Right lobe of liver (tissue), 6 donors: ENCODE measurements at places on chromosomes 13 and 19. TPM values are rescaled to one million over a fixed set of nuclear protein-coding genes. Genes with fewer than 3 reads are reported as not detected.

GRCh38 chr19:2726904-2727639, 5.9 kb upstream of the DIRAS1 start:
- no peaks in the 10 kb centered on the region for H3K4me1 ChIP-seq
- no peaks in the 10 kb centered on the region for H3K27me3 ChIP-seq
- H3K36me3 ChIP-seq: no peaks in the 10 kb centered on the region
- H3K27ac ChIP-seq: no peak overlapping the region

GRCh38 chr19:41548954-41549688, 26.8 kb upstream of the CEACAM21 start:
- H3K36me3 ChIP-seq: no peaks in the 10 kb centered on the region
- H3K27me3 ChIP-seq: no peaks in the 10 kb centered on the region
- DNase-seq: no peak
- peak overlapping the region; percentile 25 for H3K27ac ChIP-seq

DNA sequence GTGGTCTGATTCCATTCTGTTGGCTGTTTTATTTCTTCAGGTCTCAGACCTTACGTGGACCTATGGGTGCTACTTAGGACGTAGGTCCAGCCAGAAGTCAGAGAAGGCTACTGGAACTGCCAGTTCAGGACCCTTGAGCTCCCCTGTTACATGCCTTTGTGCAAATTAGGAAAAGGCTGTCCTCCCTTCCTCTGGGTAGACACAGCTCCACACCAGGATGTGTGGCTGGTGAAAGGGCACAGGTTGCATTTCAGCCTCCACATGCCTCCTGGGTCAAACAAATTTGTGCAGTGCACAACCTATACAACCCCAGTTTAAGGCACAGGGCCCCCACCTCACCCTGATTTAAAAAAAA, 43.9 kb upstream of the MAP3K10 start:
- H3K27ac ChIP-seq: no peak overlapping the region
- H3K4me3 ChIP-seq: no peak overlapping the region
- DNase-seq: peak; percentile 18
- no peaks in the 10 kb centered on the region for H3K27me3 ChIP-seq
- H3K36me3 ChIP-seq: no peaks in the 10 kb centered on the region

The WDR62 gene
- total RNA-seq: 1.5 TPM

The PRR20D gene
- total RNA-seq: not detected

GRCh38 chr19:15433519-15434069, 14.8 kb upstream of the AKAP8L start:
- no peaks in the 10 kb centered on the region for H3K27me3 ChIP-seq
- no peaks in the 10 kb centered on the region for H3K36me3 ChIP-seq
- no peak for DNase-seq

DNA sequence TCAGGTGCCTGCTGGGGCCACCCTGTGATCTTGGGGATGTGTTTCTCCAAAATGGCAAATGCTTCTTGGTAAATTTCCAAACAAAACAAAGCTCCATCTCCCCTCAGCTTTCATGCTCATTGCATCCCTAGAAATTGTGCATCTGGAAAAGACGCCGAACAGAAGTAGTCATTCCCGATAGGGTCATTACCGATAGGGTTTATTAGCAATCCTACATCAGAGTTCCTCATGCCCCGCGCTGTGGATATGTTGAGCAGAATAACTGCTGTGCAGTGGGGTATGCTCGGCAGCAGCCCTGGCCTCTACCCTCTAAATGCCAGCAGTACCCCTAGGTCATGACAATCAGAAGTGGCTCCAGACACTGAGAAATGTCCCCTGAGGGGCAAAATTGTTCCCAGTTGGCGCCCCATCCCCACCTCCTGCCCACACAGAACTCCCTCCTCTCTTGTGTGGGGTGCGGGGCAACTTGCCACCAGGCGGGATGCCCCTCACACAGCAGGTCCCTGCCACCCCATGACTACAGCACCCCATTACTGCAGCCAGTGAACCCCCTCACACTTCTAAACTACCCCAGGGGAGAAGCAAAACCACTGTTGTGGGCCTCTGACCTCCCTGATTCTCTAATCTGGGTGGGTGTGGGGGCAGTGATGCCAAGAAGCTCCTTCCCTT, 13.0 kb upstream of the SLC7A10 start:
- no peaks in the 10 kb centered on the region for H3K36me3 ChIP-seq
- no peak overlapping the region for H3K4me3 ChIP-seq
- DNase-seq: peak; percentile 27

The CAPN12 gene
- 23.4 TPM for total RNA-seq

DNA sequence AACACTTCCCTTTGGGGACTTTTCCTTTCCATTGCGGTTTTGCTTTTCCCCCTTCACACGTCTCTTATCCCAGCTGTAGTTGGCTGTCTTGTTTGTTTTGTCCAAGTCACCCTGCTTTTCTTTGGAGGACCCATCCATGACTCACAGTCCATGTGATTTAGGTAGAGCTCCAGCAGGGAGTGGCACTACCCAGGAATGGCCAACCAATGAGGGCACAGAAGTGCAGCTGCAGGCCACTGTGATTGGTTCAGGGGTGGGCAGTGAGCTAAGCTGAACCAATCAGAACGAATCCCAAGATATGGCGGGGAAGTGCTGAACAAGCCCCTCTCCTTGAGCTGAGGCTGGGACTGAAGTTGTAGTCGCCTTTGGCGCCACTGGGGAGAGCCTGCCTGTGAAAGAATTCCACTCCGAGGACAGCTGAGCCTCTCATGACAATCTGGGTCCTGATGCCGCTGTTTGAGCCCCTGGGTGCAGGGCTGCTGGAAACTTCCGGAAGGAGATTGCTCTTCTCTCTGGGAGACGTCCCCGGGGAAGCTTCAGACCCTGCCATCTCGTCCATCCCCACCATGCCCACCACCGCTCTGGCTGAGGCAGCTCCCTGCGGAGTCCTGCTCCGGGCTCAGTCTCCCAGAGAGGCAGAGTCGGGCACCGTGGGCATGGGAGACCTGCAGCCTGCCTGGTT, 62.9 kb upstream of the URI1 start:
- no peaks in the 10 kb centered on the region for H3K36me3 ChIP-seq
- no peaks in the 10 kb centered on the region for H3K27me3 ChIP-seq
- no peak overlapping the region for H3K27ac ChIP-seq
- H3K4me3 ChIP-seq: no peak overlapping the region
- no peak for DNase-seq

DNA sequence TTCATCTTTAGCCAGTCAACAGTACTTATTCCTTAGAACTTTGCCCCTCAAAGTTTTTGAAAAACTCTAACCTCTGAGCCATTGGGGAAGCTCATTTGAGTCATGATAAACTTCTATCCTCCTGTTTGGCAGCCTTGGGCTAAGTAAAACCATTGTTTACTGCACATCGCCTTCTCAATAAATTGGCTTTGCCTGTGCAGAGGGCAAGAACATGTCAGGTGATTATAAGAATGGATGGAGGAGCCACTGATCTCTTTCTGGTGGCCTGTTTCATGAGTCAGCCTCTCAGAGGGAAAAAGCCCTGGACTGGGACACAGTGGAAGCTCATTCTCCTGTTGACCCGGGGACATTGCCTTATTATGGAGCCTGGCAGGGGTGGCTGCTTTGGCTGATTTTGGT, 19.4 kb upstream of the PSG4 start:
- no peak for DNase-seq
- H3K4me3 ChIP-seq: no peak overlapping the region
- no peaks in the 10 kb centered on the region for H3K36me3 ChIP-seq
- H3K27ac ChIP-seq: no peak overlapping the region
- H3K27me3 ChIP-seq: no peaks in the 10 kb centered on the region
- no peaks in the 10 kb centered on the region for H3K4me1 ChIP-seq

The PSG2 gene
- not detected for total RNA-seq

- H3K36me3 ChIP-seq: peaks cover 97% of the 10 kb centered on the region
- H3K4me3 ChIP-seq: no peak overlapping the region
- H3K27ac ChIP-seq: no peak overlapping the region
Measured at GRCh38 chr19:6694147-6694815, 24.3 kb upstream of the TNFSF14 start.

The PTGER1 gene
- 0.16 TPM for total RNA-seq

DNA sequence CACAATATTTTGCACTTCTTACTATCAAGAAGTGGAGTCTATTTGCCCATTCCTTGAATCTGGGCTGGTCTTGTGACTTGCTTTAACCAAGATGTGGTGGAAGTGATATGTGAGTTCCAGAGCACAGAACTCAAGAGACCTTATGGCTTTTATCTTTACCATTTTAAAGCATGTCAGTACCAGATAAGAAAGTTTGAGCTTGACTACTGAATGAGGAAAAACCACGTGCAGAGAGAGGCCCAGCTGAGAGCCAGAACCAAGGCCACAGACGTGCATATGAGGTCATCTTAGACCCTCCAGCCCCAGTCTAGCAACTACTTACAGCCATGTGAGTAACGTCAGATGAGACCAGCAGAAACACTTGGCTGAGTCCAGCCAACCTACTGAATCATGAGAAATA, 6.3 kb upstream of the CDK8 start:
- H3K4me3 ChIP-seq: no peak overlapping the region
- no peak for DNase-seq
- H3K4me1 ChIP-seq: no peaks in the 10 kb centered on the region
- H3K36me3 ChIP-seq: no peaks in the 10 kb centered on the region
- no peak overlapping the region for H3K27ac ChIP-seq

DNA sequence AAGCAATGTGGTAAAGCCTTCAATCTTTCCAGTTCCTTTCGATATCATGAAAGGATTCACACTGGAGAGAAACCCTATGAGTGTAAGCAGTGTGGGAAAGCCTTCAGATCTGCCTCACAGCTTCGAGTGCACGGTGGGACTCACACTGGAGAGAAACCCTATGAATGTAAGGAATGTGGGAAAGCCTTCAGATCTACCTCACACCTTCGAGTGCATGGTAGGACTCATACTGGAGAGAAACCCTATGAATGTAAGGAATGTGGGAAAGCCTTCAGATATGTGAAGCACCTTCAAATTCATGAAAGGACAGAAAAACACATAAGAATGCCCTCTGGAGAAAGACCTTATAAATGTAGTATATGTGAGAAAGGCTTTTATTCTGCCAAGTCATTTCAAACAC, 15.6 kb upstream of the ZNF763 start:
- no peaks in the 10 kb centered on the region for H3K4me1 ChIP-seq
- H3K27me3 ChIP-seq: no peaks in the 10 kb centered on the region
- H3K36me3 ChIP-seq: peaks cover 11% of the 10 kb centered on the region
- H3K4me3 ChIP-seq: no peak overlapping the region
- H3K27ac ChIP-seq: no peak overlapping the region

- no peak overlapping the region for H3K27ac ChIP-seq
- DNase-seq: no peak
- H3K4me3 ChIP-seq: no peak overlapping the region
- no peaks in the 10 kb centered on the region for H3K36me3 ChIP-seq
- H3K4me1 ChIP-seq: peaks cover 10% of the 10 kb centered on the region
Measured at GRCh38 chr13:32047088-32047487, 15.5 kb downstream of the FRY start.

The NEK5 gene
- total RNA-seq: not detected

GRCh38 chr13:57632276-57633140, 964 bp downstream of the PCDH17 start:
- no peak for DNase-seq
- H3K4me1 ChIP-seq: peaks cover 2% of the 10 kb centered on the region
- no peaks in the 10 kb centered on the region for H3K36me3 ChIP-seq
- H3K27ac ChIP-seq: no peak overlapping the region
- peaks cover 36% of the 10 kb centered on the region for H3K27me3 ChIP-seq
- peak overlapping the region; percentile 29 for H3K4me3 ChIP-seq

GRCh38 chr13:25170554-25171111, 1.5 kb downstream of the AMER2 start:
- H3K4me1 ChIP-seq: no peaks in the 10 kb centered on the region
- H3K4me3 ChIP-seq: no peak overlapping the region
- peaks cover 6% of the 10 kb centered on the region for H3K27me3 ChIP-seq
- no peak for DNase-seq
- no peaks in the 10 kb centered on the region for H3K36me3 ChIP-seq
- no peak overlapping the region for H3K27ac ChIP-seq

The BSG gene
- 105 TPM for total RNA-seq

The ZNF497 gene
- 0.73 TPM for total RNA-seq

The TRIM13 gene
- total RNA-seq: 7.4 TPM
